Fibroblast of skin of right biceps (primary cell): ENCODE measurements at places on chromosomes 16 and 17.

GRCh38 chr17:80527016-80527645 lies 17.5 kb upstream of the RPTOR start:
- DNase-seq = peak; percentile 35

DNA sequence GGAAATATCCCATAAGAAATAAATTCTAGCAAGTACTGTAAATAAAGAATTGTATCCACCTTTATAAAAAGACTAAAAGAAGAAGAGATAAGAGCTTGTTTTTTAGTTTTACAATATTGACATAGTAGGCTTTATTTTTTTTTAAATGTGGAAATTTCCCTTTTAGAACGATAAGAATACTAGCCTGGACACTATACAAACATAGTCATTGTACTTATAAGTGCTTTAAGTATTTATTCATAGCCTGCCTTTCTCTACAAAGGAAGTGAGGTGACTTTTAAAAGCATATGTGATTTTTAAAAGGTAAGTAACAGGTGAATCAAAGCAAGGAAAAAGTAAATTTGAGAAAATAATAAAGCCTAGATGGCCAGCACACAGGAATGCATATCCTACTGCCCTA lies 17.7 kb downstream of the TOX3 start:
- DNase-seq = no peak

- DNase-seq = no peak
Measured at GRCh38 chr17:63646488-63646806, 24.2 kb downstream of the MAP3K3 start.

DNA sequence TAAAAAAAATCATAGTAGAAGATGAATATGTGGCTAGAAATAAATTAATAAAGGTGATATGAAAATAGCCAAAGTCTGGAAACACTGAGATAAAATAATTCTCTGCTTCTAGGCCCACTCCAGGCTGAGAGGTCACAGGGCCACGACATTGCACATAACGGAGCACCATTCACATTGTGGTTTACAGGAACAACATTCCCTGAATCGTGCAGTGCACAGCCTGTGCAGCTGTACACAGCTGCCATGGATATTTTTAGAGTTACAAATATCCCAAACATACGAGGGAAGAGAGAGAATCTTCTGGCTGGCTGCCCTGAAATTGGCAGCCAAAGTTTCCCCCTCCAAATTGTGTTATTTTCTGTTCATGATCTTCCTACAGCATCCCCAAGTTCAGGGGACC lies 68.8 kb downstream of the GSG1L start:
- DNase-seq = no peak

DNA sequence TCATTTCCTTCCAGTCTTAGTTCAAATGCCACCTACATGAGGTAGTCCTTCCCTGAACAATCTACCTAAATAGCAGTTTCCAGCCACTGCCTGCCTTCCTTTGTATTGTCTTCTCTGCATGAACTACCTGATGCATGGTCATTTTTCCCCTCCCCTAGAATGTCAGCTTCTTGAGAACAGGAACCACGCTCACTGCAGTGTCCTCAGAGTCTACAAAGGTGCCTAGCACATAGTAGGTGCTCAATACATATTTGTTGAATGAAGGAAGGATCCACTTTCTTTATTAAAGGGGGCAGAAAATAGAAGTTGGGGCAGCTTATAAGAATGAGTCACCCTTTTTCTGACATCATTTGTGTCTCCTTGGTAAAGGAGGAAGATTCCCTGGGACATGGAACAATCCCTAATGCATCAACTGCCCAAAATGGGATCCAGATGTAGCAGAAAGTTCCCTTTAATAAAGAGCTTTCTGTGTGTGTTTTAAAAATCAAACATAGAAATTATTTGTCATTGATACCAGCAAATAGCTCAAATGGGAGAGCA lies 4.4 kb upstream of the CYLD start:
- DNase-seq = peak; percentile 38

GRCh38 chr16:4081521-4082021 lies 34.7 kb downstream of the ADCY9 start:
- peak; percentile 43 for DNase-seq

DNA sequence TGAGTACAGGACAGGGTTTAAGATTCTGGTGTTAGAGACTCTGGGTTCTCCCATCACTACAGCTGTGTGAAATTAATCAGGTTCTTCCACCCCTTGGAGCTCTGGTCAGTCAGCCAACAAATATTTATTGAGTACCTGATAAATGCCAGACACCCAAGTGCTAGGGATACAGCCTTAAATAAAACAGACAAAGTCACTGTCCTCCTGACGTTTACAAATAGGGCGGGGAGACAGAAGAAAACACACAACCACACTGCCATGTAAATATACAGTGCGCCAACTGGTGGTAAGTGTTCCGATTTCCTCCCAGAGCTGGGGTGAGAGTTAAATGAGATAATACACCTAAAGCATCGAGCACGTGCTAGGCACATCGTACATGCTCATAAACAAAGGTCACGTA lies 121.0 kb downstream of the COPRS start:
- no peak for DNase-seq

GRCh38 chr17:71963351-71963750 lies 157.5 kb upstream of the SOX9 start:
- no peak for DNase-seq

- DNase-seq = peak; percentile 100
Measured at GRCh38 chr16:48123104-48123788, 32.5 kb downstream of the ABCC12 start.

GRCh38 chr17:79305768-79306423 lies 231.3 kb downstream of the ENGASE start:
- no peak for DNase-seq

DNA sequence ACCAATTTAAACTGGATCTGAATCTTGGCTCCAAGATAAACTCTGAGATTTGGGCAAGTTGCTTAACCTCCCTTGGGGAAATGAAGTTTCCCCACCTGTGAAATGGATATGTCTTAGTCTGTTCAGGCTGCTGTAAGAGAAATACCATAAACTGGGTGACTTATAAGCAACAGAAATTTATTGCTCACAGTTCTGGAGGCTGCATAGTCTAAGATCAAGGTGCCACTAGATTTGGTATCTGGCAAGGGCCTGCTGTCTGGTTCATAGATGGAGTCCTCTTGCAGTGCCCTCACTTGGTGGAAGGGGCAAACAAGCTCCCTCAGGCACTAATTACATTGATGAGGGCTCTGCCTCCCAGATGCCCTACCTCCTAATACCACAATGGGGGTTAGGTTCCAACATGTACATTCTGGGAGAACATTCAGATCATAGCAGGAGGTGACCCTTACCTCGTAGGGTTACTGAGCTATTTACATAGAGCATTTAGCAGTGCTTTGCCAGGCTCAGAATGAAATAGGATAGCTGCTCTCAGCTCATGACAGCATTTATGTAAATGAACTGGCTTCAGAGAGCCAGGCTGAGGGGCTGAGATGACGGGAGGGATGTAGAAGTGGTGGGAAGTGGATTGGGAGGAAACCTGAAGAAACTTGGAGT lies 83.9 kb downstream of the SPECC1 start:
- DNase-seq = no peak
